A549 treated with CpdA at 1 μM for 4 hours (cell line): ENCODE measurements at places on chromosomes 4 and X. TPM values are rescaled to one million over a fixed set of nuclear protein-coding genes. Genes with fewer than 3 reads are reported as not detected.

The OPRPN gene
- not detected in 5 replicates for total RNA-seq

The PDGFC gene
- 1.8 to 3.7 TPM (median 3.2 TPM) in 5 replicates for total RNA-seq

The ANXA3 gene
- 57.0 to 72.4 TPM (median 59.0 TPM) in 5 replicates for total RNA-seq

The MMRN1 gene
- not detected in 5 replicates for total RNA-seq
